Naive thymus-derived CD8-positive, alpha-beta T cell (primary cell): ENCODE measurements at places on chromosomes 6 and 20. TPM values are rescaled to one million over a fixed set of nuclear protein-coding genes. Genes with fewer than 3 reads are reported as not detected.

GRCh38 chr6:143647191-143647590, 30.6 kb upstream of the PHACTR2 start:
- DNase-seq: no peak

DNA sequence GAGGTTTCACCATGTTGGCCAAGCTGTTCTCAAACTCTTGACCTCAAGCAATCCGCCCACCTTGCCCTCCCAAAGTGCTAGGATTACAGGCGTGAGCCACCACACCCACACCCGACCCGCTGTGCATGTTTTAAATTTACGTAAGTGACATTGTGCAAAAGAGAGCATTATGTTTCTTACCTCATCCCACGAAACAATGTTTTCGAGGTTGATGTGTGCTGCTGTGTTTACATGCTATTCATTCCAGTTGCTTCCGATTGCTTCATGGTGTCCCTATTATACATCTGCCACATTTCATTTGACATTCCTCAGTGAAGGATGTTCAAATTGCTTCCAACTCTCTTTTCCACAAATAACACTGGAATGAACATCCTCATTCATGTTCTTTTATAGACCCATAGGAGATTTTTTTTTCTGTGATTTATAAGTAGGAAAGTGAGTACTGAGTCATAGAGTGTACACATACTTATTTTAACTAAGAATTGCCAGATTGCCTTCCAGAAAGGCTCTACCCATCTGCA, 403.9 kb upstream of the JARID2 start:
- no peak for DNase-seq

DNA sequence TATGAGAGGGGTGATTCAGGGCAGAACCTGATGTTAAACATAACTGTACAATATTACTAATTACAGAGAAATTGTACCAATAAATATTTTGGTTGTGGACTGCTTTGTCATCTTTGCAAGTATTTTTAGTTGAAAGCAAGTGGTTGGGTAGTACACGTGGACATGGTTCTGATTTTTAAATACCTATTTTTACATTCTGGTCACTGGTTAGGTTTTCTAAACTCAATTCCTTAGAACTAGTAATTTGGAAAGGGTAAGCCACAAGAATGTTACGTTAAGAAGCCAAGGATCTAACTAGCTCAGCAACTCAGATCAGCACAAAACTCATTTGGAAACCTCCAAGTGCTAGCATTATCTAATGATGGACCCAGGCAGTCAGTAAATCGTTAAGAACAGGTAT, 2.7 kb downstream of the EPB41L2 start:
- DNase-seq: no peak

- no peak for DNase-seq
Observed at GRCh38 chr6:144474904-144475303, 189.8 kb downstream of the UTRN start.

The CDH22 gene
- not detected for total RNA-seq

The SULF2 gene
- 0.65 TPM for total RNA-seq

DNA sequence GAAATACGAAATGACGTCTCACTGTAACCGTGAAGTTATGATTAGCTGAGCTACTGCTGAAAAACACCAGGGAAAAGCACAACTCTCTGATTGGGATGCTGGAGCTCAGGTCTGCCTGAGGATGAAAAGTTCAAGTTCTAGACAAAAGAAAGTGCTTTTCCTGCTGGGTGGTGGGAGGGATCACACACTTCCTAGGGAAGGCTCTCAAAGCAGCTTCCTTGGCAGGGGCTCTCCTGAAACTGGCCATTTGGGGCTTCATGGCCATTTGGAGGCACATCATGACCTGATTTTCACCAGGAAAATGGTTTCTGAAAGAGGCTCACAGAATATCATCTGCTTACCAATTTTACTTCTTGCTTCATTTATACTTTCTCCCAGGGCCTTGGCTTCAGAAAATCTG, 97.1 kb upstream of the KCNK16 start:
- no peak for DNase-seq

DNA sequence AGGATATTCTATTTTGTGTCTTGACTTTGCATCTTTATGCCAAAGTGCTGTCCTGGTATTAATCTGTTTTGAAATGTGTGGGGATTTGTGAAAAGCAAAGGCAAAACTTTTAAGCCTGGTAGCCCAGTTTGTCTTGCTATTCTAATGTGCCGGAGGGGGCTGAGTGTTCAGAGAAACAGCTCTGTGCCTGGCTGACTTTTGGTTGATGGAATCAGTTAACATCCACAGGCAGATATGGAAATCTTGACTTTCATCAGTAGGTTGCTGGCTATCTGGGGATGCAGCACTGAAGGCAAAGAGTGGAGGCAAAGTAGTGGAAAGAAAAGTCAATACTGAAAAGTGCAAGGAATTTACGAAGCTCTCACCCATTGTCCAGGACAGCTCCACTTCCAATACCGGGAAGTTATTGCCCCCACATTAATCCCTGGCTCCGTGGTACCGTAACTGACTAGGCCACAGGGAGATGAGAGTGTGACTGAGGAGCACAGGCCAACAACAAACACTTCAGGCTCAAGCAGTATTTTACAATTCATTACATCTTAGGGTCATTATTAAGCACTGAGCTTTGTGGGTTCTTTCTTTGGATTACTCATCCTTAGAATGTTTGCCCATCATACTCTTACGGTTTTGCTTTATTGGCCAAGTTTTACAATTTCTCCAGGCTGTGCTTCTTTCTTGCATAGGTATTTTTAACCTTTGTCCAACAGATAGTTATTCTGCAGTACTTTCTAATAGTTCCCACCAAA, 164.6 kb downstream of the MTFR2 start:
- no peak for DNase-seq

The ARFGEF3 gene
- not detected for total RNA-seq

GRCh38 chr20:10559266-10559665, 114.5 kb downstream of the JAG1 start:
- DNase-seq: no peak

DNA sequence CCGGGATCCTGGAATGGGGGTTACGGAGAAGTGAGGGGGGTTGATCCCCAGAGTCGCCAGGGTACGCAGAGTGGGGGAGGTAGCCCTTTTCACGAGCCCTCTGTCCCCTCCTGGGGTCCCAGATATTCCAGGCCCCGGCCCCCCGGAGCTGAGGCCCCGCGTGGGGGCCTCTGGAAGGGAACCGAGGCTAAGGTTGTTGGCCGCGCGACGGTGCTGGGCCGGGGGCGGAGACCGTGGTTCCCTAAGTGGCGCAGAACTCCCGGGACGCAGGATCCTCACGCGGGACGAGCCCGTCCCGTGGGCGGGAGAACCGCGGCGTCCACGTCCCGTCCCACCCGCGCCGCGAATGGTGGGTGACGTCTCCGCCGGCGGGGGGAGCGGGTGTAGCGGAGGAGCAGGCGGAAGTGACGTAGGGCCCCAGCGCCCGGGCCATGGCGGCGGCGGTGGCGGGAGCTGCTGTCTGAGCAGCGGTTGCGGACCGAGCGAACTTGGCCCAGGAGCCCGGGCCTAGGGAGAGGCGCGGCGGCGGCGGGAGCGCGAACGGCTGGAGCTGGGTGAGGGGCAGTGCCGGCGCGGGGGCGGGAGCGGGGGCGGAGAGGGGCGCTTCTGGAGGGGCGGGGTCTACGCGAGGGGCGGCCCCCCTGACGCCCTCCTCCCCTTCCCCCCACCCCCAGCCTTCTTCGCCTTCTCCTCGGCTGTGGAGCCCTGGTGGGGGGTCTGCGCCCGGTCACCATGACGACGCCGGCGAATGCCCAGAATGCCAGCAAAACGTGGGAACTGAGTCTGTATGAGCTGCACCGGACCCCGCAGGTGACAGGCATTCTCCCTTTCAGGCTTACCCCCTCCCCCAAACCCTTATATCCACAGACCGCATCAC, at the start of gene RING1:
RING1 (plus strand) TSS at position 410 of the 877 bp plus-strand sequence; CDS start at position 733, 323 bp downstream.
- peak; percentile 90 for DNase-seq

DNA sequence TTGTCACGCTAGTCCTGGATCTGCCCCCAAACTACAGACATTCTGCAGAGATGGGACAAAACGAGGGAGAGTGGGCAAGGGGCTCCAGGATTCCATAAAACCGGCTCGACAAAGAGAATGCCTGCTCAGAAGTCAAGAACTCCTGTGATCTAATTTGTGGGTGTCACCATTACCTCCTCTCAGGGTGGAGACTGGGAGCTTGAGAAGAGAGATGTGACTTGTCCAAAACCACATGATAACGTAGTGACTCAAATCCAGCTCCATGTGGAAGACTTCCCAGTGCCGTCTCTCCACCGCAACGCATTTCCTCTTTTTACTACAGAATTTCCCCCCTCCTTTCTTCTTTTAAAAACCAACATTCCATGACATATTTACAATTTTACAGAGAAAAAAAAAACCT, 44.3 kb downstream of the TRERF1 start:
- DNase-seq: no peak

DNA sequence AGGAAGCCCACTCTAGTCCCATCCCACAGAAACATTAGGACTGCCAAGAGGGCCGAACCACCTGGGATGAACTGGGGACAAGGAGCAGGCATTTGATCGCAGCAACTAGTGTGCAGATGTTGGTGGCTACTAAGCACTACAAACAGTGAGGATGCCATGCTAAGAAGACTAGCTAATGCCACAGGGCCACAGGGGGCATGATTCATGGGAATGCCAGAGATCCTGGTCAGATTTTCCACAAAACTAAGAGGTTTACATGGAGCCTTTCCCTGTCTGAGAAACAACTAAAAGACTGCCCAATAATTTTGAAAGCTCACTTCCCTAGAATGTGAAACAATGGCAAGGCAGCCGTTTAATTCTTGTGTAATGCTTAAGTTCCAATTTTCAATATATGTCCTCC, 375.9 kb upstream of the PTCHD4 start:
- no peak for DNase-seq

The PTPRT gene
- total RNA-seq: not detected

DNA sequence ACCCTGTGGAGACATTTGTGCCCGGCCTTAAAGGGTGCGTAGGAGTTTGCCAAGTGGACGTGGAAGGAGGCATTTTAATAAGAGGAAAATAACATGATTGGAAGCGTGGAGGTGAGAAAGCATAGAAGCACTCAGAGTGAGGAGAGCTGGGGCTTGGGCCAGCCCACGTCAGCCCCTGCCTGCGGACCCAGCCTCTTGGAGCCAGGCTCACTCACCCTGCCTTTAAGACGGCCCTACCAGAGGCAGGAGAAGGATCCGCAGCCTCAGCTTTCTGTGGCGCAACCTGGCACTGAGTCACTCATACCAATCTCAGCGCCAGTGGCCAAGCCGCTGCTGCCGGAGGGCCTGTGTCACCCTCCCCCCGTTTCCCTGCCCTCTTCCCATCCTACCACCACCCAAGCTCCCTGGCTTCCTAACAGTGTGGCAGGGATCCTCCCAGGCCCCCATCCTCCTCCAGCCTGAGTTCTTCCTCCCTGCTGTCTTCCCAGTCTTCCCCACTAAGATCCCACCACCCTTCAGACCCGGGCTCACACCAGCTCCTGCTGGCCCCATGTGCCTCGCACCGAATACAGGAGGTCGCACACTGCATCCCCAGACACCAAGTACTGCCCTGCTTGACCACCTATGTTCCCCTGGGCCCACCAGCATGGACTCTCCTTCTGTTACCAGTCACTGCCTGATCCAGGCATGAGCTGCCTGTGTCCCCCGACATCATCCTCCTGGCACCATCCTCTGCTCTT, 285.2 kb downstream of the UST start:
- DNase-seq: no peak

The CALHM6 gene
- 1.2 TPM for total RNA-seq

The KCNK16 gene
- total RNA-seq: not detected

- no peak for DNase-seq
Observed at GRCh38 chr6:156917213-156917612, 140.0 kb downstream of the ARID1B start.

DNA sequence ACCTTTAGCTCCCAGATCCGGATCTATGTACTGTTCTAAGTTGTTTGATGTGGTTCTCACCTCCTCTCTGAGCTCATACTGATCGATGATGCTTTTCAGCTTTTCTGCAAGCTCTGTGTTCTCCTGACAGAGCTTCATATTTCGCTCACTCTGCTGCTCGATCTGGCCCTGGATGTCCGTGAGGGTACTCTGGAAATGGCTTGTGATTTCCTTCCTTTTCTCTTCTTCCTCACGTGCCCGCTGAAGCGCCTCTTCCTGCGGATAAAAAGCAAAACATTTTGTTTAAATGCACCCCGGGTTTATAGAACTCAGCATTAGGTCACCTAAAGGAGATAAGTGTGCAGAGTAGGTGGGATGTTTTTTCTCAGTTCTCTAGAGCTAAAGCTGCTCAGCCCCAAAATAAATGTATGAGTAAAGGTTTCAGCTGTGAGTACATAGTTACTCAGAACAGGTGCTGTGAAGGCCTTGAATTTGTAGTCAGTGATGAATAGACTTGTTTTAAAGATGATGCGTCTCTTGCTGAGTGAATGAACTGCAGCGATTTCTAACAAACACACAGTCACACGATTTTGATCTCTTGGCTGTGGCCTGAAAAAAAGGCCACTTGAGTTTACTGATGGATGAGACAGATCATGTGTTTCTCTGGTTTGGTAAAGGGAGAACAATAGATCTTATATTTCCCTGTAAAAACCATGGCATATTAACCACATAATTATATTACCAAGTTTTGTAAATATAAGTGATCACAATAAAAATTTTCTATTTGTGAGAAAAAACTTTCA, 29.1 kb downstream of the TXLNB start:
- no peak for DNase-seq

The RBL1 gene
- total RNA-seq: 19.8 TPM

DNA sequence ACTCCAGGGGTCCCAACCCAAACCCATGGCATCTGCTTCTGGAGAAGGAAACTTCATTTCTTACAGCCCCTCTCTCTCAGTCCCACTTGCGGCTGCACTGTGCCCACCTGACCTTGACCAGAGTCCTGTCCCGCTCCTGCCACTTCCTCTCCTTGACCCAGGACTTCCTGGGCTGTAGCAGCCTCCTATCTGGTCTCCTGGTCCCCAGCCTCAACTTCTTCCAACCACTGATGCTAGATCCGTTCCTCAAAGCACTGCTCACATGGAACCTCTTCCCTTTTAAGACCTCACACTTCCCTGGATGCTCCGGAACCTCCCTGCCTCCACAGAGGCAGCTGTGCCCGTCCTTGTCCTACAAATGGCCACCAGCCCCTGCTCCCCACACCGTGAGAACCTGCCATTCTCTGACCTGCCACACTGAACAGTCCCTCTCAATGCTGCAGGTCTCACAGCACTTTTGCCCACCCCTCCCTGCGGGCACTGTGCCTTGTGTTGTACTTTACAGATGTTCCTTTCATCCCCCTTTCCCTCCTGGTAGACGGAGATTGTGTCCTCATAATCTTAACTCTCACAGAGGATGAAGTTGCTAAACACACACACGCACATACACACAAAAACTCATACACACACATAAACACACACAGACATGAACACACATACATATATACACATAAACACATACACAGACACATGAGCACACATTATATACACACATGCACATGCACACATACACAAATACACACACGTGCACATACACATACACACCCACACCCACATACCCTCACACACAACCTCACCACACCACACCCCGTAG, 59.6 kb upstream of the NXT1 start:
- no peak for DNase-seq

DNA sequence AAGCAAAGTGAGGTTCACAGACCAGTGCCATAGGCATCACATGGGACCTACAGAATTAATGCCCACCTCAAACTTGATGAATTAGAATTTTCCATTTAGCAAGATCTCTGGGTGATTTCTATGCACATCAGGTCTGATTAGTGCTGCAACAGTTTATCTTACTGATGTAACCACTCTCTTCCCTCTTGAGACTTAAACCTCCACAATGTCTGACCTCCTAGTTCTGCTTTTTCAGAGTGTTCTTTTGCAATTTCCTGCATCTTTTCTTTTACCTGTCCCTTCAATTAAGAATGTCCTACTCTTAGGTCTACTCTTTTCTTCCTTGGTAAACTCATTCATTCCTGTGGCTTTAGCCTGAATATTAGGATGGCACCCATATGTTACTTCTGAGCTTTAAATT, 615.3 kb downstream of the TFAP2A start:
- no peak for DNase-seq
